Skin of body (tissue), 3 donors: ENCODE measurements at places on chromosomes 16 and 17.

DNA sequence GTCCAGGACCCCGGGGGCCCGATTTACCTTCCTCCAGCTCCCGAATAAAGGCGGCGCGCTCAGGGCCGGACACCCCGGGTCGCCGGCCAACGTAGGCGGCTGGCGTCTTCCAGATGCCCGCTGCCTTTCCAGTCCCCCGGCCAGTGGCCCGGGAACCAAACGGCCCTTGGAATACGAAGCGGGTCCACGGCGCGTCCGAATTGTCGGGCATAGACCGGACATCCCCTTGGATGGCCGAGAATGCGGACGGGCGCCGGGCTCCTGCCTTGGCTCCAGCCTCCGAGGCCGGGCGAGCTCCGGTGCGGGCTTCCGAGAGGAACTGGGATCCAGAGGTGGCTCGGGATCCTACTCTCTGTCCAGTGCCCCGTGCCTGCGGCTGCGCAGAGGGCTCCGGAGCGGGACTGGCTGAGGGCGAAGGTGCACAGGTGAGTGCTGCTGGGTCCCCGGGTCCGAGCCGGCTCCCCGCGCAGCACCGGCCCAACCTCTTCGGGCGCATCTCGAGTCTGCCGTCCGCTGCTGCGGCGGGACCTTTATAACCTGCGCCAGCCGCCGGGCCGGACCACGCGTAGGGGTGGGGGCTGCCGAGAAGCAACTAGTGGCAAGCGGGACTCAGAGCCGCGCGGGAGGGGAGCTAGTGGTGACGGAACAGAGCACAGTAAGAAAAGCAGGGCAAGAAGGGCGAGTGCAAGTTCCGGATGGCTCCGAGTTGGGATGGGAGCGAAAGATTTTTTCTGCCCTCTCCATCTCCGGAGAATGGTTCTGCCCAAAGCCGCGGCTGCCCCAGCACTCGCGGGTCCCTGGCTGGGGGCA lies at the start of gene HAP1:
HAP1 (minus strand) TSS at position 505 of the 810 bp plus-strand sequence; CDS start at position 496, 9 bp downstream.
- no peak for DNase-seq

DNA sequence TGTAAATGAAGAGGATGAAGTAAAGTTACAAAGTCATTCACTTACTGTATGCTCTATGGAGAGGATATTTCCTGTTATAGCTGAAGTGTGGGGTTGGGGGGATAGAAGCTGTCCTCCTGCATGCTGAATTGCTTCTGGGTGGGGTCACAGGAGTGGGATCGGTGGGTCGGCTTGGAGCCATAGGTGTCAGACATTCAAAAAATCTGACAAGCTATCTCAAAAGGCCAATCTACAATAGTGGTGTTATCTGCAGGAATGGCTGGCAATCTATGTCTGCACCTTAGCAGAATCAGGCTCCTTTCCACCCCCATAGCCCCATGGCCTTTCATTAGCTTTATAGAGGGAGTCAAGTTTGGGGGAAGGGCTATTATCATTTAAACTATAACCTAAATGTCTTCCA lies 104.9 kb downstream of the ABCC12 start:
- no peak for DNase-seq

GRCh38 chr17:8073627-8074484 lies 13.7 kb downstream of the ALOX12B start:
- DNase-seq = no peak

DNA sequence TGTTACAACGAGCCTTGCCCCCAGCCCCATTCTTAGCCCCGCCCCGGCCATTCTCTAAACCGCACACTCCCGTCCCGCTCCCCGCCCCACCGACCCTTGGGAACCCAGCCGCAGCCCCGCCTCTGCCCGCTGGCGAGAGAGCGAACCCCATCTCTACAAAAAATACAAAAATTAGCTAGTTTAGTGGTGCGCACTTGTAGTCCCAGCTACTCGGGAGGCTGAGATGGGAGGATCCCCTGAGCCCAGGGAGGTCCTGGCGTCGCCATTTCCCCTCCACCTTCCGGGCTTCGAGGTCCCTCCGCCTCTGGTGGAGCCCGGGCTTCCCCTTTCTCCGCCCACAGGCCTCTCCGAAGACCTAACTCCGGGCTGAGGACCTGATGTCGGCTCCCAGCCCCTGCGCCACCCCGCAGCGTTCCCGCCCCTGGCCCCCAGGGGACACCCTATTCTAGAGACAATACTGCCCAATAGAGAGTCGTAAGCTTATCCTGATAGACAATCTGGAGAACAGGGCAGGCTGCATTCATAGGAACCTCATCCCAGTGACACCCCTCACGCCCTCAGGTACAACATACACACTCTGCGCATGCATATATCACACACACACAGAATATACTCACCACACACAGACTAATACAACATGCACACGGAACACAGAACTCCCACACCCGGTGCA lies 480 bp upstream of the PROCA1 start:
- peak; percentile 43 for DNase-seq

DNA sequence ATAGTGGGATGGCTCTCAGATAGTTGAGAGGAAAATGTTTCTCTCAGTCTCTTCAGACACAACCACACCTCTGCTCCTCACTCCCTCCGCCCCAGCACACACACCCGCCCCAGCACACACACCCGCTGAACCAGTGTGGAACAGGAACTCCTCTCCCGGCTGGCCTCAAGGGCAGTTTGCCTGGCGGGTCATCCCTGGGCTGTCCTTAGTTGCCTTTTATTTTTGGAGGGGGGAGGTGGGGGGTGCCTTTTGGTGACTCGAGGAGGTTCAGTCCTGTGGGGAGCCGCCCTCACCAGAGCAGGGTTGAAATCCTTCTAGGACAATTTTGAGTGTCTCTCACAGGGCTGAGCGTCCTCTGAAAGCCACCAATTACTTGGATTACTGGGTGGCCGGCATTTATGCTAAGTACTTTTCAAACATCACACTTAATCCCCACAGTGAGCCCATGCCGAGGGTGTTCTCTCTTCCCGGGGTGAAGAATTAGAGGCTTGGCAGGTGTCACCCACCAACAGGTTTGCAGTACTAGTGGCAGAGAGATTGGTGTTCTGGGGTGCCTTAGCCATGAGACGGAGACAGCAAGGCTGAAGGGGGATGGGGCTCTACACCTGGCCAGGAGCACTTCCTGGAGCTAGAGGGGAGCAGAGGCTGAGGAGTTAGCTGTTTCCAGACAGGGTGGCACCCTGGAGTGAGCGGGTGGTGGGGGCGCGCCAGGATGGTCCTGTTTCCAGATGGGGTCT lies 2.8 kb downstream of the RASD1 start:
- no peak for DNase-seq

DNA sequence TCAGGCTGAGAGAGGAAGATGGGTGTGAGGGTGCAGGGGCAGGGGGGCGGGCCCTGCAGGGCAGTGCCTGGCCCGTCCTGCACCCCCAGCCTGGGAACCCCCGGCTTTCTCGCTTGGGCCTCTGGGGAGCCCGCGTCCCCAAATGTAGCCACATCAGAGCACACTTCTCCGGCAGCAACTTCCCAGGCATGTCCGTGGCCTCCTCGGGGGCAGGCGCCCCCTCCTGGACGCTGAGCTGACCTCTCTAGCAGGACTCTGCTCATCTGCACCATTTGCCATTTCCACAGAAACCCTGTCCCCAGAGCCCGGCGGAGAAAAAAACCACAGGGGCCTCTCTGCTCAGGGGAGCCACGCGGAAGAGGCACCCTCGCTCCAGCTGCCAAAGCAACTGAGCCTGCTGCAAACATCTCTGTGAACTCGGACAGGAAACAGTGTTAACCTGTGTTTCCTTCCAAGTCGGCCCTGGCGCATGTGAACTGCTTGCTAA lies 63.4 kb downstream of the KLHDC4 start:
- DNase-seq = peak; percentile 1

- no peak for DNase-seq
Measured at GRCh38 chr17:58381124-58382035, 29.4 kb upstream of the SUPT4H1 start.

DNA sequence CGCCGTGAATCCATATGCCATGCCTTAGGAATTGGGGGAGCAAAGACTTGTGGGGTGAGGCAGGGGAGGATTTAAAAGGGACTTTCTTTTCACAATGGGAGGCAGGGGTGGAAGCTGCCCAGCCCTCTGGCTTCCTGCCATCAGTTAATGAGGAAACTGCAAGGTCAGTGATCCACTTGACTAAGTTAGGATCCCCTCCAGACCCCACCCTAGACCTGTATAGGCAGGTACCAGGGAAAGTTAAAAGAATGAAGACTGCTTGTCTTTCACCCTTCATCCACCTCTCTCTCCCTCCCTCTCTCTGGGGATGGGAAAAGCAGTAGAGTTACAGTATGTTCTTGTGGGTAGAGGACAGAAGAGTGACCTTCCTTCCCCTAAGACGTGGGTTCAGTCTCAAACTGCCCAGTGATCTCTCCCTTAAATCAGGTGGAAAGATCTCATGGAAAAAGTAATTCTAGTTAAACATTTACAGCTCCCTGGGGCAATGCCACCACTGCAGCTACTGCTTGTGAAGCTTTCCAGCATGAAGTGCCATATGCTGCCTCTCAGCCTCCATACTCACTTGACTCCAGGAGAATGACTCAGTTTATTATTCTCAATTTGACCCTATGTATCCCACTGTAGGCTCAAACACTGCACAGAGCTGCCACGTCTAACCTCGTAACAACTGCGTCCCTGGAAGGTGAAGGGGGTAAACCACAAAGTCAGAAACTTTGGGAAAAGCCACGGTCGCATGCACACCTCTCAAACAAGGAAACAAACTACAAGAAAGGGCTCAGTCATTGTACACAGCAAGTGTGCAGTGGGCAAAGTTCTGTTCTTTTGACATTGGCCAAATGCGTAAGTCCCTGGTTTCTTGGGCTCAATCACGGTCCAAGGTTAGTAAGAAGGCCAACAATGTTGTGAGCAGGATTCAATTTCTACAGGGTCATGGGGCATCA lies 1.2 kb downstream of the COA3 start:
- DNase-seq = no peak

DNA sequence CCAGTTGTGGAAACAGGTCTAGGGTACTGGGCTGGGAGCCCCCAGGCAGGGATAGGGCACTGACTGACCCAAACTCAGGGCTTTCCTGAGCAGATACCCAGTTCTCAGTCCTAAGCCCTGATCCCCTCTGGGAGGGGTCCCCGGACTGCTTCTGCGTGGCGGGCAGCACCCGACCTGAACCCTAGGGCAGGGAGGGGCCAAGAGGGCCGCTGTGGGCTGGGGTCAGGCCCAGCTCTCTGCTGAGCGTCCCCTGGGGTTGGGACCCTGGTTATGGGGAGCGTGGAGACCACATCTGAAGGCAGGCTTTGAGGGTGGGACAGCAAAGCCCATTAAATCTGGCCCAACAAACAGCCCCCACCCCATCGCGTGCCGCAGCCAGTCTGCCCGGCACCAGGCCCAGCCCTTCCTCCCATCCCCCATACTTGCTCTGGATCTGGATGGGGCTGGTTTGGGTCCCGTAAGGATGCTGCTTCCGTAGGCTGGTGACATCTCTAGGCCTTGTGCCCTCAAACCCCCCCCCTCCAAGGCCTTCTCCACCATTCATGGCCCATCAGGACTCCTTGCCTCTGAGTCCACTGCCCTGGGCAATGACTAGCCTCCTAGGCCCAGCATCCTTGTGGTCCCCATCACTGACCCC lies 691 bp upstream of the FAM83G start:
- no peak for DNase-seq

DNA sequence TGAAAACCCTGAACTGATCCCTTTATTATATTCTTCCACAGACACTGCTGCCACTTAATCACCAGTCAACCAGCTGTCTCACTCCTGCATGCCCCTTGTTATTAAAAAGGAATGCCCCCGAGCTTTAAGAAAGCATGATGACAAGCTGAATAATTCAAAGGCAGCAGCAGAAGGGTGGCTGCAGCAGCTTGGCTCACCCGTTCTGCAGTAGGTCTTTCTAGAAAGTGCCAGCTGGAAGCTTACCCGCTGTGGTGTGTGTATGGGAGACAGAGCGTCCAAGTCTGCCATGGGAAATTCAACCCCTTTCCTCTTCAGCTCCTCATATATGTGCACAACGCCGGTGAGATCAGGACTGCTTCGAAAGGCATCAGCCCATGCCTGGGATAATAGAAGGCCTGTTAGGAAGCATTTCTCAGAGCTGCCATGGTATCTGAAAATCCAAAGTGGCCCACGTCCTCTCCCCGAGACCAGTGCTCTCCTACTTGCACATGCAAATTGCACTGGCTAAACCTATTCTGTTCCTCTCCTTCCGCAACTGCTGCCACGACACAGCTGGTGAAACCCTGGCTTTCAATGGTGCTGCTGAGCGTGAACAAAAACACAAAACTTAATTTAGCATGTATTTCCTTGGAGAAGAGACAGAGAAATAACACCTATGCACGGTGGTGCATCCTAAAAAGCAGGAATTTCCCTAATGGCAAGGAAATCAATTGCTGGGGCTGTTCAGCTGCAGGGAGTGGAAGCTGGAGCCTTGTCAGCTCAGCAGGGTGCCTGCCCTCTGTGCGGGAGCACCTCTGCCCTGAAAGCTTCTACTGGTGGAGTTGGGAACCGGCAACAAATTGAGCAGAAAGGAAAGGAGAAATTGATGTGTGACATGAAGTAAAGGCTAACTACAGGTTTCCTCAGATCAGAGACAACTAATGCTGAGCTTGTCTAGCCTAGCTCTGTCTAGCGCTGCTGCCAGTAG lies 47.9 kb upstream of the SREBF1 start:
- DNase-seq = no peak

GRCh38 chr17:20234276-20234675 lies 225.1 kb downstream of the SPECC1 start:
- no peak for DNase-seq

DNA sequence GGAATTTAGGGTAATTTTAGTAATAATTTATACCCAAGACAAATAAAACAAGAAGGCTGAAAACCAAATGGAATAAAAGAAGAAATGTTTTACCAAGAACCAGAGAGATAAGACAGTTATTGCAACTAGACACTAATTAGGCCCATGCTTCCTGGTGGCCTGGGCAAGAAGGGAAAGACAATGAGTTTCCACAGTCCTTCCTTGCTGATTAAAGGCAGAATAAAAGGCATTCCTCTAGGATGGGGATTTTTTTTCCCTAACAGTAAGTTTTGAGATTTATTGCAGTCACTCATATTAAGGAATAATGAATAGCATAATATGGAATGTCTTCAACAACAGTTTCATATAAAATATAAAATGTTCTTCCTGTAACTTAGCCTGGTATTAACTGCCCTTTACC lies 41.5 kb downstream of the TOM1L2 start:
- DNase-seq = no peak

- DNase-seq = no peak
Measured at GRCh38 chr16:68991075-68991474, 114.4 kb upstream of the HAS3 start.

GRCh38 chr16:66515596-66516508 lies 34.1 kb downstream of the TK2 start:
- no peak for DNase-seq

GRCh38 chr17:38425031-38425430 lies 3.2 kb upstream of the ARHGAP23 start:
- DNase-seq = no peak

DNA sequence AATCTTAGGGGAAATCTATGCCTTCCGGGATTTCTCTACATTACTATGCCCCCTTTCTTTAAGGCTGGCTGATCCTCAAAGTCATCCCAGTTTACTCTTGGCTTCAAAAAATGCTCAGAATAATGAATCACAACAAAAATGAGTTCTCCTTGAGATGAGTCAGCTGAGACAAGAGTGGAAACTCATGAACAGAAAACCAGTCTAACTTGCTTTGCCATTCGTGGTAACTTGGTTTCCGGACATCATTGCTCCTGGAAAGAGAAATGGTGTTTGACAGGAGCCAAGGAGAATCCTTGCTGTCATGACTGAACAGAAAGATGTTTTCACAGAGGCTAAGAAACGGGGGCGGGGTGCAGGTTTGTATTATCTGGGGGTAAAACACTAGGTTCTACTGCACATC lies 435.6 kb upstream of the DYNLRB2 start:
- DNase-seq = peak; percentile 30
